G401 (cell line): ENCODE measurements at places on chromosomes 6 and 20. TPM values are rescaled to one million over a fixed set of nuclear protein-coding genes. Genes with fewer than 3 reads are reported as not detected.

LAMA4 gene
- total RNA-seq, result 2.3 and 2.6 TPM in 2 replicates

PRDM13 gene
- 0.06 and 0.34 TPM in 2 replicates for total RNA-seq

PI16 gene
- total RNA-seq, result not detected in 2 replicates

FNDC1 gene
- total RNA-seq, result 0.06 TPM in 1 of 2 replicates, not detected in the other

PSMB9 gene
- total RNA-seq, result 20.2 and 26.0 TPM in 2 replicates

NRSN2 gene
- total RNA-seq, result 65.9 and 70.0 TPM in 2 replicates

NDUFAF4 gene
- total RNA-seq, result 16.3 and 50.2 TPM in 2 replicates
